ENCODE measurements at places on chromosomes 1 and 21.

GRCh38 chr1:114339379-114339778, 171.6 kb downstream of the TRIM33 start:
- peak; percentile 41 for DNase-seq

- DNase-seq: peak; percentile 23
Measured at GRCh38 chr1:234398849-234399381, 25.7 kb downstream of the COA6 start.

DNA sequence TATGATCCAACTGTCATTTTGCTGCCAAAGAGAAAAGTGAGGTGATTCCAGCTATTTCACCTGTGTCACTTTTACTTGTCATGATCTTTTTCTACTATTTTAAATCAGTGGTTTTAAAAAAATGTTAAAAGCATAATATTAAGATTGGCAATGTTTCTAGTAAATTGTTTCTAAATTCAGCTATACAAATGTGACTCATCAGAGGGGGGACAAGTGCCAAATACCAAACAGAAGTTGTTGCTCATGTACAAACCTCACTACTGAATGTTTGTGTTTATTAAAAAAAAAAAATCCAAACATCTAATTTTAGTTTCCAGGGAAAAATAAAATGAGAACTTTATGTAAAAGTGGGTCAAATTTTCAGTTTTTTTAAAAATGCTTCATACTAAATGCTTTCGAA, 346.2 kb upstream of the SNX7 start:
- no peak for DNase-seq

GRCh38 chr1:25554886-25555752, 11.7 kb downstream of the LDLRAP1 start:
- no peak for DNase-seq

DNA sequence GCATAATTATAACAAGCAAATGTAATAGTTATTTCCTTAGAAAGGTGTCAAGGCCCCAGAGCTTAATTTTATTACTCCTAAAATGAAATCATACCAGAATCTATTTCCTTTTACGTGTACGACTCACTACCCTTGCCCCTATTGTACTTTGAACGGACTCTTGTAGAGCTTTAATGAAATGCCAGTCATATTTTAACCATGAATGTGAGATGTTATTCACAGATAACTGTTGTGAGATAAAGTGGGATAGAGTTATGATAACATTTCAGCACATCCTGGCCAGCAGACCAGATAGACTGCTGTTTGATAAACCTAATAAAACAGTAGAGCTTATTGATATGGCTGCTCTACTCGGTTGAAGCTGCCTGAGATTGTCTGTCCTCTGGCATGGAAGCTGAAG, 500.8 kb upstream of the PBX1 start:
- no peak for DNase-seq

All from activated naive CD4-positive, alpha-beta T cell treated with anti-CD3 and anti-CD28 coated beads for 36 hours (primary cell).